Panc1 (cell line): ENCODE measurements at places on chromosomes 16 and 17. TPM values are rescaled to one million over a fixed set of nuclear protein-coding genes. Genes with fewer than 3 reads are reported as not detected.

The ASIC2 gene
- total RNA-seq, result 4.1 TPM

The KRTAP2-3 gene
- total RNA-seq, result not detected

The HASPIN gene
- 10.6 TPM for total RNA-seq

GRCh38 chr17:68172461-68172954, 75.3 kb upstream of the AMZ2 start:
- peak; percentile 46 for DNase-seq

- no peak for DNase-seq
Observed at GRCh38 chr17:57874434-57875289, 24.8 kb upstream of the MRPS23 start.

GRCh38 chr16:11252482-11252931, 3.5 kb downstream of the SOCS1 start:
- DNase-seq, result no peak

The C17orf78 gene
- total RNA-seq, result not detected

DNA sequence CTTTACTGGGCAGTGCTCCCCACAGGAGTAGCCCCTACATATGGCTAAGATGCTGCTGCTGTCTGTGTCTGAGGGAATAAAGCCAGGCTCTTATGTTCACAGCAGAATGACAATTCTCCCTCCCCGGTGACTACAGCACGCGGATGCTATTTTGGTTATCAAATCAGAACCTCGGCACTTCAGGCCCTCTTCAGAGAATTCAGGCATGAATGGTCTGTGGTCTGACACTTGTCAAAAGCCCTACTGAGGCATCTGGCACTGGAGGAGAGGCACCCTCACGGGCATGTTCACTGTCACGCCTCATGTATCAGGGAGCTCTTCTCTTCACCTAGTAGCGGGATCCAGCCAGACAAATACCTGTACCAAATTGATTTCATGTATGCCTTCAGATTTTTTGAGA, 30.4 kb downstream of the KIAA0513 start:
- DNase-seq, result no peak

DNA sequence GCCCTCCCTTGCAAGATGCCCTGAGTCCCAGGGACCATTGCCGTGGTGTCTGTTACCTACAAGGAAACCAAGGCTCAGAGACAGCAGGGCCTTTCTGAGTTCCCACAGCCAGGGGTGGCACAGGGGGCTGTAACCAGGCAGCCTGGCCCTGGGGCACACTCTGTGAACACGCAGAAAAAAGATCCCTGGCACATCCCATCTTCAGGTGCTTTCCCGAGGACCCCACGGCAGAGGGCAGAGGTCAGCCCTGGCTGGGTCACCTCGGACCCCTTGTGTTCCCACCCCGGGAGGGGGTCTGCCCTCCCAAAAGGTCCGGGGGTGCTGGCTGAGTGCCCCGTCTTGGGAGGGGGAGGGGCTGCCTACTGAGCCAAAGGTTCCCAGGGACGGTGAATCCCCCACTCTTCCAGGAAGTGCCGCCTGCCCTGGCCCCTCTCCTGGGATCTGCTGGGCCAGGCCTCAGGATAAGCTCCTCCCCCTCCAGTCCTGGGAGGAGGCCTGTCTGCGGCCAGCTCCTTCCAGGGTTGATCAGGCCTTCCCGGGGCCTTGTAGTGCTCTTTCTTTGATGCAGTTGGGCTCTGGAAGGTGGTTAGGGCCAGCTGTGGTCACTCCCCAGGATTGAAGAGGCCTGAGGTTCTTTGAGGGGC, 8.1 kb downstream of the GLIS2 start:
- DNase-seq, result no peak

- no peak for DNase-seq
Observed at GRCh38 chr17:59513934-59514841, 51.2 kb upstream of the DHX40 start.

DNA sequence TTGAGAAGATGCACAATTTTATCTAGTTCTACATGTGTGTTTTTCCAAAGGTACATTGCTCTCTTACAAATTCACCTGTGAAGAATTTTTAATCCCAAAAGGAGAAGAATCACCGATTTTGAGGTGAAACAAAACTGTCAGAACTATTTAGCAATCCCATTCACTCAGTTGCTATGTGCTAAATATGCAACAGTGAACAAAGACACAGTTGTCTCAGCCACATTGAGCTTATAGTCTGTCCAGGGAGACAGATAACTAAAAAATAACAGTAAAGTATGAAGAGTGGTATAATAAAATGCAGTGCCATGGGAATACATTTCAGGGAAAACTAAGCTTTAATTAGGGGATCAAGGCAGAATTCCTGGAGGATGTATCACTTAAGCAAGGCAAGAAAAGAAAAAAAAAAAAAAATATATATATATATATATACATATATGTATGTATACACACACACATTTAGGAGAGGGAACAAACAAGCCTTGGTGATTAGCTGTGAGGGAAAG, 110.4 kb downstream of the SPAG9 start:
- DNase-seq, result no peak

GRCh38 chr17:30819971-30820705, 4.4 kb downstream of the CRLF3 start:
- DNase-seq, result no peak

The LPO gene
- not detected for total RNA-seq

GRCh38 chr17:15154618-15155017, 110.5 kb downstream of the PMP22 start:
- DNase-seq, result no peak

DNA sequence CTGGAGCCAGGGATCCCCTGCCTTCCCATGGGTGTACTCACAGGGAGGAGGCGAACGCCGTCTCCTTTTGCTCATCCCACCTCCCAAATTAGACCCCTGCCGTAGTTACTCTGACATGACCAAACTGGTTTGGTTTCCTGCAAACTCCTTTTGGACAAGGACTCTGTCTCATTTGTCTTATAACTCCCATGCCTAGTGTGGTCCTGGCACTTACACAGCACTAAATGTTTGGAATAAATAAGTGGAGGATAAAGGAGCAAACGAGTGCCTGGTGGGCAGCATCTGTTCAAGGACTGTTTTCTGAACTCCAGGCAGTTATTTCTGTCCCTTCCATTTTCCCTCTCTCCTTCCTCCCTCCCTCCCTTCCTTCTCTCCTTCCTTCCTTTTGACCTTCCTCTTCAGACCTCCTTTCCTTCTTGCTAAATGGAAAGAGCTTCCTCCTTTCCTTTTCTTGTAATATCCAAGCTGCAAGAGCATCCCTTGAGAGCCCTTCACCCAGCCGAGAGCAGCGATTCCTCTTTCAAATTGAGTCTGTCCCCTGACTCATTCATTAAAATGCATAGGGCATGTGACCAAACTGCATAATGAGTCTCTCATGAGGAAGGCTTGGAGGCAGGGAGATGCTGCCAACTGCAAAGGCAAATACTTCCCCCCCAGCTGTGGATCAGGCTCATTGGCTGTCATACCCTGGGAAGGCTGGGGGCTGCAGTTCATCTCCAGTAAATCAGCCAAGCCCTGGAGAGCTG, 36.8 kb downstream of the CHD9 start:
- DNase-seq, result no peak

The NME2 gene
- total RNA-seq, result 1,280 TPM

DNA sequence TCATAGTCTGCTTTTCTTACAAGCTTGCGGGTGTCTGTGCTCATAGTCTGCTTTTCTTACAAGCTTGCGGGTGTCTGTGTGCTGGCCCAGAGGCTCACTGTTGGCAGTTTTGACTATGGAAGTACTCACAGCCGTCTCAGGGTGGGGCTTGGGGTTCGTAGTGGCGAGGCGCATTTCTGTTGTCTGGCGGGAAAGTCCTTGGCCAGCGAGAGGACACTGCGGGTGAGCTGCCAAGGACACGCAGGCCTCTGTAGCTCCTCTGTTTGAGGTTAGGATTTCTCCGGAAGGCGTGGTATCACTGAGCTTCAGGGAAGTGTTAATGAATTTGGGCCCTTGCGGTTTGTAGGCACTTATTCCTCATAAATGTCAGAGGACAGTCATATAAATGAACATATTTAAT, 13.5 kb downstream of the TBCD start:
- no peak for DNase-seq

DNA sequence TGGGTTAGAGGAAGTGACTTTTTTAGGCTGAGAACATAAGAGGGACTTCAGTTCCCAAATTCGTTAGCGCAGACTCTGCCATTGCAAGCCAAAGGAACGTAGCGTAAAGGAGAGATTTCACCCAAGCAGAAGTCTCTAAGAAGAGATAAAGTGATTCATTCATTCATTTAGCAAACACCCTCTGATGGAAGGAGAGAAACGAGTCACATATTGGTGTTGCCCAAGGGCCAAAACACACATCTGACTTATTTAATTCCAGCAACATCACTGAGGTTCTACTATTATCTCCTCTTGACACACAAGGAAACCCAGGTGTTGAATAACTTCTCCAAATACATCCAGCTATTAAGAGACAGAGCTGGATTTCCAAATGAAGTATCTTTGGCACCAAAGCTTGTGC, 85.7 kb upstream of the CACNG3 start:
- DNase-seq, result no peak

The BAHCC1 gene
- total RNA-seq, result 77.4 TPM

DNA sequence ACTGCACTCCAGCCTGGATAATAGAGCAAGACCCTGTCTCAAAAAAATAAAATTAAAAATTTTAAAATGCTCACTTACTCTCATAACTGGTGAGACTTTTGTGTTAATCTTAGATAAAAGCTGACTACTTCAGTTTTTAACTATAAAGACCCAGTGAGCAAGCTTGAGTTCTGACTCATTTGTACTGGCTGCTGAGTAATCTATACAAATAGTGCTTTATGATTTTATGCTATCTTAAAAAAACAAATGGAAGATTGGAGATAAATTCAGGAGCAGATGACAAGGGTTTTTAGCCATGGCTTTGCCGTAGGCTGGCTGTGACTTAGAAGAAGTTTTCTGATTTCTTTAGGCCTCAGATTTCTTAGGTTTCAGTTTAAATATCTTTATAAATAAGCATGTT, 30.5 kb downstream of the SNTB2 start:
- DNase-seq, result peak; percentile 15
